ENCODE measurements at places on chromosomes 13 and 19.

DNA sequence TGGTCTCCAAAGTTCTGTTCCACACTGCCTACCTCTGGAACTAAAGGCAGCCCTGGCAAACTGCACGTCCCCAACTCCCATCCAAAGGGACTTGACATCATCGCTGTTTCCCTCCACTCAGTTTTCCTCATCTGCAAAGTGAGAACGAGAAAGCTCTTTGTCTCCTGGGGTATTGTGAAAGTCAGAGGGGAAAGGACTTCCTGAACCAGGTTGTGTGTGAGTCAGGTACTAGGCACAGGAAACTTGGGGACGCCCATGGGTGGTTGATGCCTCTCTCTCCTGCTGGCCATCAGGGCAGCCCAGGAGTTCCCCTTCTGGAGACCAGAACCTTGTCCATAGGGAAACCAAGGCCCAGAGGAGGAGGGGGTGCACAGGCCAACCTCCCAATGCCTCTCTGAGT, 4.7 kb downstream of the CRLF1 start:
- no peak for DNase-seq

DNA sequence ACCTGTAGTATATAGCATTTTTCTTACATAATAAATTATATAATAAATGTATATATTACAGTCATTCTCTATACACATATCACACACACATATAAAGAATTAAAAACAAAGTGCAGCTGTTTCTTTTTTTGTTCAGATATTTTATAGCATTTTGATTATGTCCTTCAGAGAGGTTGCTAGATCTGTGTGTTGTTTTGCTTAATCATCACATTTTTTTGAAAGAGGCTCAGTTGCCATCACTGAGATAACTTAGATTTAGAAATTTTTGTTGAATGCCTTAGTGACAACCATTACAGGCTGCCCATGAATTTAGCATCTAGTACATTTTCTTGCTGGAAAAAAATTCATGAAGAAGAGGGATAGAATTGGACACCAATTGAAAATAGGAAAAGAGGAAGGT, 545.2 kb upstream of the PCDH9 start:
- no peak for DNase-seq

DNA sequence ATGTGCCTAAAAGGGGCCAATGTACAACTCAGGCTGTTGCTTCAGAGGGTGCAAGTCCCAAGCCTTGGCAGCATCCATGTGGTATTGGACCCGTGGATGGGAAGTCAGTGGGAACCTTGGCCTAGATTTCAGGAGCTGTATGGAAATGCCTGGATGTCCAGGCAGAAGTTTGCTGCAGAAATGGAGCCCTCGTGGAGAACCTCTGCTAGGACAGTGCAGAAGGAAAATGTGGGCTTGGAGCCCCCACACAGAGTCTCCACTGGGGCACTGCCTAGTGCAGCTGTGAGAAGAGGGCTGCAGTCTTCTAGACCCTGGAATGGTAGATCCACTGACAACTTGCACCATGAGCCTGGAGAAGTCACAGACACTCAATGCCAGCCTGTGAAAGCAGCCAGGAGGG, 28.5 kb downstream of the GPC5 start:
- DNase-seq = no peak

DNA sequence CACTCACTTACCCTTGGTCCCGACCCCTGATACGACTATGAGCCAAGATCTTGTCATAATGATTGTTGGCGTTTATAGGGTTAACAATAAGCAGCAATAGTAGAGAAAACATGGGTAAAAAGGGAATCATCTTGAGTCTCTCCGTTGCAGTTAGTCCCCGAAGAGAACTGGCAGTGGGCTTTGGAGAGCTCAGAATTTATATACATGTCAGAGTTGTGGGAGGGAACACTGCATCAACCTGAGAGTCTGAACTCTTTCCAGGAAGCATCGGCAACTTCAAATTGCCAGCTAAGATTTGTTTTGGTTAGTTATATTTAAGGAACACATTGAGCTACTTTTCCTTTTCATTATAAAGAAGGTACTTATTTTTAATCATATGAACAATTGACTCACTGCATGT, at the start of gene POSTN:
Gene POSTN (minus strand): TSS at position 172 of the 400 bp plus-strand sequence. CDS start 42 bp downstream, at position 130.
- no peak for DNase-seq

DNA sequence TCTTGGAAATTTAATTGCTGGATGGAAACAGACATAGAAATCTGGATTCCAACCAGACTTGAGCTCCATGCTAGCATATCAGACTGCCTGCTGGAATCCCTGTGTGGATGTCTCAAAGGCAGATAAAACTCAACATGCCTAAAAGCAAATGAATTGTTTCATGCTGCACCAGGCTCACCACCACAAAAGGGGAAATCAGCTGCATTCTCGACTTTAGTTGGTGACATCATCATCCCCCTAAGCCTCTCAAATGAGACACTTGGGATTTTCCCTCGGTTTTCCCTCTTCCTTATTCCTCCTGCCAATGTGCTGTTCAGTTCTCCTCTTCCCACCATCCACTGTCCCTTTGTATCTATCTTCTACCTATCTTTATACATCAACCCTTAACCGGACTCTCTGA, 134.3 kb downstream of the ZDHHC20 start:
- DNase-seq = no peak

DNA sequence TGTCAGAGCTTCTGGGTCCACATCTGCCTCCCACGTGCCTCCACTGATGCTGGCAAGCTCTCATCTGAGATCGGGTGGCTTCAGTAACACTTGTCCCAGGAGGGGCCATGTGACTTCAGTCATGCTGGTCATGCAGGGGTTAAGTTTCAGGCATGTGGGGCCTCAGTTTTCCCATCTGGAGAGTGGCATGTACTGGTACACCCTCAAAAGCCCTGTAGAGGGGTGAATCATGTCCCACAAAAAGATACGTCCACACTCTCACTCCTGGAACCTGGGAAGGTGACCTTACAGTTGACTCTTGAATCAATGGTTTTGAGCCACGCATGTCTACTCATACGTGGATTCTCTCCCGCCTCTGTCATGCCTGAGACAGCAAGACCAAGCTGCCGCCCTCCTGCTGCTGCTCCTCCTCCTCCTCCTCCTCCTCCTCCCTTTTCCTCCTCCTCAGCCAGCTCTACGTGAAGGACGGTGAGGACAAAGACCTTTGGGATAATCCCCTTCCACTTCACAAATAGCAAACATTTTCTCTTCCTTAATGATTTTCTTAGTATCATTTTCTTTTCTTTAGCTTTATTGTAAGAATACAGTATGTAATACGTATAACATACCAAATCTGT, 53.7 kb downstream of the COMP start:
- no peak for DNase-seq

GRCh38 chr13:73365252-73365651, 306.4 kb downstream of the KLF5 start:
- no peak for DNase-seq

GRCh38 chr13:67267136-67267535, 37.0 kb upstream of the PCDH9 start:
- DNase-seq = no peak

- no peak for DNase-seq
Observed at GRCh38 chr13:113152984-113153809, 5.3 kb upstream of the PROZ start.
